ENCODE measurements at places on chromosomes 1 and 21.

- DNase-seq: peak; percentile 91
- peaks cover 4% of the 10 kb centered on the region for H3K4me1 ChIP-seq
- H3K27ac ChIP-seq: no peak overlapping the region
- H3K27me3 ChIP-seq: peaks cover 15% of the 10 kb centered on the region
- no peaks in the 10 kb centered on the region for H3K36me3 ChIP-seq
- no peak overlapping the region for H3K4me3 ChIP-seq
Measured at GRCh38 chr1:84753516-84754385, 63.5 kb upstream of the SSX2IP start.

- no peak overlapping the region for H3K4me3 ChIP-seq
- DNase-seq: no peak
- H3K4me1 ChIP-seq: no peaks in the 10 kb centered on the region
- no peaks in the 10 kb centered on the region for H3K27me3 ChIP-seq
Measured at GRCh38 chr1:71657891-71658679, 577.2 kb upstream of the ZRANB2 start.

DNA sequence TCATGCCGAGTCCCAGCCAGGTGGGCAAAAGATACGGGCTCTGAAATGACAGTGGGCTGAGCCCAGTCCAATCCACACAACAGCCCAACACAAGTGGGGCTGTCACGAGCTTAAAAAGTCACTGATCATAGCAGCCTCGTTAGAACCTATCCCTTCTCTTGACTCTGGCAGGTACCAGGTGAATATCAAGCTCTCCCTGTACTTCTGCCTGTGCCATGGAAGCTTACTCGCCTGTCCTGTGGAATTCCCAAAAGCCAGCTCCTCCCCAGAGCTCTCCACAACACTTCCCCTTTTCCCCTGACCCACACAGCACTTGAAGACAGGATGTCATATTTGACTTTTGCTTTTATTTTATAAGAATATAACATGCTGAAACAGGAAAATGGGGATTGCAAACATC, 5.9 kb downstream of the RGS16 start:
- H3K27me3 ChIP-seq: no peaks in the 10 kb centered on the region
- no peak for DNase-seq
- H3K27ac ChIP-seq: no peak overlapping the region
- no peak overlapping the region for H3K4me3 ChIP-seq

GRCh38 chr1:110477967-110478640, 27.2 kb downstream of the PROK1 start:
- no peak overlapping the region for H3K27ac ChIP-seq
- H3K4me1 ChIP-seq: peaks cover 14% of the 10 kb centered on the region
- H3K4me3 ChIP-seq: no peak overlapping the region
- no peaks in the 10 kb centered on the region for H3K36me3 ChIP-seq

DNA sequence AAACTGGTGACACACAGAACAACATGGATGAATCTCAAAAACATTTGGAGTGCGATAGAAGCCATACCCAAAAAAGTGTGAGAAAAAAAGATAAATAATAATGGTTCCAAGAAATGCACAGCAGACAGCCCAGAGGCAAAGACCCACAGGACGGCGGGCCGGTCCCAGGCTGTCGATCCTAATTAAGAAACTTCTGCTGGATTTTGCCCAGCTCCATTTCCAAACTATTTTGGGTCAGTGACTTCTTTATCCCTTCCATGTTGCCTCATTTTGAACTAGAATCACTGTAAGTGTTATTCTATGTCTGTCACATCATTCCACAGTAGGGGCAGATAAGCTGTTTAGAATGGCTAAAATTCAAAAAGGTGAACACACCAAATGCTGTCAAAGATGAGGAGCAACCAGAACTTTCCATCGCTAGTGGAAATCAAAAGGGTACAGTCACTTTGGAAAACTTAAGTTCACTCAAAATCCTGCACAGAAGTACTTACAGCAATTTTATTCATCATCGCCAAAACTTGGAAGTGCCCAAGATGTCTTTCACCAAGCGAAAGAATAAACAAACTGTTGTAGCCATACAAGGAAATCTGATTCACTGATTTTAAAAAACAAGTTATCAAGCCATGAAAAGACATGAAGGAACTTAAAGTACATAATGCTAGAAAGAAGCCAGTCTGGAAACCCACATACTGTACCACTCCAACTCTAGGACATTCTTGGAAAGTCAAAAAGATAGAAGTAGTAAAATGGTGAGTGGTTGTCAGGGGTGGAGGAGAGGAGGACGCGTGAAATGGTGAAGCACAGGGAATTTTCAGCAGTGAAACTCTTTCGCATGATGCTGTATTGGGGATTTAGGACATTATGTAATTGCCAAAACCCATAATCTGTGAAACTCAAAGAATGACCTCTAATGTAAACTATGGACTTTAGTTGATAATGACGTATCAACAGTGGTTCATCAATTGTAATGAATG, 7.5 kb downstream of the NBPF1 start:
- DNase-seq: peak; percentile 36
- no peaks in the 10 kb centered on the region for H3K4me1 ChIP-seq
- H3K27me3 ChIP-seq: no peaks in the 10 kb centered on the region
- H3K27ac ChIP-seq: no peak overlapping the region
- peaks cover 31% of the 10 kb centered on the region for H3K36me3 ChIP-seq

DNA sequence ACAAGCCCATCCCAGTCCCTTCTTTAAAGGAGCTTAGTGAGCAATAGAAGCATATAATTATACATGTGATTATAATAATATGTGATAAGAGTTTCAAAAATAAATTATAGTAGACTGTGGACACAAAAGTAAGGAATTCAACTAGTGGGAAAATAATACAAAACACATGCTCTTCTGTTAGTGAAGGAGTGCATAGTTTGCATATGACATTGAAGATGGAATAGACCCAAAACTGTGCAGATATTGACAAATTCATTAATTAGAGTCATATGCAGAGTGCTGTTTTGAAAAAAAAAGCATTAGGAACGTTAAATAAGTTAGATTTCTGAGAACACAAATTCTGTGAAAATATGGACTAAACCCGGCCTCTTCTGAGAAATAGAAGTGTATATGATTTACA, 278.8 kb downstream of the ASTN1 start:
- H3K4me3 ChIP-seq: no peak overlapping the region
- H3K27ac ChIP-seq: no peak overlapping the region
- H3K27me3 ChIP-seq: no peaks in the 10 kb centered on the region
- no peaks in the 10 kb centered on the region for H3K36me3 ChIP-seq

GRCh38 chr1:83067954-83068353, 931.0 kb downstream of the TTLL7 start:
- DNase-seq: no peak
- no peaks in the 10 kb centered on the region for H3K36me3 ChIP-seq
- H3K27me3 ChIP-seq: no peaks in the 10 kb centered on the region
- no peak overlapping the region for H3K4me3 ChIP-seq

DNA sequence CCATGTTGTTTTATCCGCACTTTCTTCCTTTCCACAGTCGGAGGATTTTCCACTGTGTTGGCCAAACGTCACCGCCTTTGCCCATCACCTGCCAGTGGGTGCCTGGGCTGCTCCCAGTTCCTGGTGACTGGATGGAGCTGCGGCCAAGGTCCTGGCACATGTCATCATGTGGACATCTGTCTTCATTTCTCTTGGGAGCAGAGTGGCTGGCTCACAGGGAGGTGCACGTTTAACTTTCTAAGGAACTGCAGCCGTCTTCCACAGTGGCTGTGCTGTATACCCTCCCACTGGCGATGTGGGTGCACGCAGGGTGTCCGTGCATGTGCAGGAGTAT, 19.5 kb upstream of the RNF223 start:
- H3K27ac ChIP-seq: no peak overlapping the region
- no peaks in the 10 kb centered on the region for H3K27me3 ChIP-seq
- no peaks in the 10 kb centered on the region for H3K36me3 ChIP-seq

DNA sequence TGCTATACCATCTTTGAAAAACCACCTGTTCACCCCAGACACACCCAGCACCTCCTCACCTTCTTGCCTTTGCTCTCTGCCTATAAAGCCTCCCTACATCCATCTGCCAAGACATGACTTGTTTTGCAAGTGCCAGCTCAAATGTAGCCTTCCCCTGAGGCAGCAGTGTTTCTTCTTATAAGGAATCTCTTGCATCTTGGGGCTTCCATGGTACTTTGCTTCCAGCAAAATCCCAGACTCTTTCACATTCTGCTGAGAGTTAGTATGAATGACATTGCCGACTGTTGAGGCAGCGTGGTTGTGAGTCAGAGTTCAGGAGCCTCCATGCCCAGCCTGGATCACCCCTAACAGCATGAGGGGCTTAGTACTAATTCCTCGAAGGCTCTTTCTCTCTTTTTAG, 217.4 kb upstream of the RUNX1 start:
- H3K27me3 ChIP-seq: no peaks in the 10 kb centered on the region
- no peak overlapping the region for H3K27ac ChIP-seq
- no peaks in the 10 kb centered on the region for H3K4me1 ChIP-seq
- H3K36me3 ChIP-seq: no peaks in the 10 kb centered on the region
- H3K4me3 ChIP-seq: no peak overlapping the region

DNA sequence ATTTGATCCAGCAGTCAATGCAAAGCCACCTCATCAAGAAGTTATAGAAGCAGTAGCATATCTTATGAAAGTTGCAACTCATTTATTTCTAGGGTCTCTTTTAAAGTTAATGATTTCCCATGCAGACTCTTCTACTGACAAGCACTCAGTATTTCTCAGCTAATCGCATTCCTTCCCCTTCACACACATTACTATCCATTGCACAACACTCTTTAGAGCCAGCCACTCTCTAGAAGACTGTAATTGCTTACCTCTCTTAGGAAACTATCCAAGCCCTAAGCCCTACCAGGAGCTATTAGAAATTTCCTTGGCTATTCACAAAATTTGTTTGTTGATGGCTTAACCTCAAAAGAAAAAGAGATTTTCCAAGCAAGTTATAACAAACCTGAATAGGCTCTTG, 106.0 kb downstream of the ADAMTS1 start:
- DNase-seq: no peak
- no peaks in the 10 kb centered on the region for H3K27me3 ChIP-seq
- no peaks in the 10 kb centered on the region for H3K36me3 ChIP-seq
- H3K4me3 ChIP-seq: no peak overlapping the region
- no peaks in the 10 kb centered on the region for H3K4me1 ChIP-seq

DNA sequence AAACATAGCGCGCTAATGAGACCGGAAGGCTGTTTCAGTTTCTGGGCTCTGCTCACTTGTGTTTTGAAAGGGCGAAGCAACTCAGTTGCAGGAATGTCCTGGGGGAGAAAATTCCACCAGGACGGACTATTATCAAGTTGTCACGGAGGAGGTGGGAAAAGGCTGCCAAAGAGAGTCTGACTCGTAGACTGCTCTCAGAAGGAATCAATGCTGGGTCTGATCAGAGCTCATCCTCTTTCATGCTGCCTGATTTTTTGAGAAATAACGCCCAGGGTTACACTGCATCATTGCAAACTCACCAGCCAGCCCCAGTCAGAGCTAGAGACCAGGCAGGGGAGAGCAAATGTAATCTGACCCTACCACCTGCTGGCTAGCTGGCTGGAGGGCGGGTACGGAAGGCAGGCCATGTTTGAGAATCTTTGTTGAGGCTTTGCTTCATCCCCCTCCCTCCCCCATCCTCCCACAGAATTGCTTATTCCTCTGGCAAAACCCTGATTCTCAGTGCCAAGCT, 36.4 kb upstream of the BCL9 start:
- H3K27me3 ChIP-seq: no peaks in the 10 kb centered on the region
- peak; percentile 95 for DNase-seq
- H3K4me1 ChIP-seq: peaks cover 5% of the 10 kb centered on the region

DNA sequence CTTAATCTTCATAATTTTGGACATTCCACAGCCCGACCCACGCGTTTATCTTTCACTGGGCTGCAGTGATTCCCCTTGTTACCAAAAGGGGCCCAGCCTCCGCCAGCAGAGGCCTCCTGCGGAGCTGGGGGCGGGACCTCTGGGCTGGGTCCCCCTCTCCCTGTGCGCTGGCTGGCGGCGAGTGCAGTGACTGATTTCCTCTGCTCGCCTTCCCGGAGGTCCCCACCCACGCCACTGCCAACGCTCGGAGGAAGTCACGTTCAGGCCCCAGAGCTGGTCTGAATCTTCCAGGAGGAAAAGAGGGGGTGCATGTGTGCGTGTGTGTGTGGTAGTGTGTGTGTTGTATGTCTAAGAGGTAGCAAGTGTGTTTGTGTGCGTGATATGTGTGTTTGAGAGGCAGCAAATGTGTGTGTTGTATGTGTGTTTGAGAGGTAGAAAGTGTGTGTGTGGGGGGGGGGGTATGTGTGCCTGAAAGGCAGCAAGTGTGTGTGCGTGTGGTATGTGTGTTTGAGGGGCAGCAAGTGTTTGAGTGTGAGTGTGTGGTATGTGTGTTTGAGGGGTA, 35.0 kb upstream of the JAK1 start:
- H3K4me3 ChIP-seq: no peak overlapping the region
- no peak overlapping the region for H3K27ac ChIP-seq
- peak; percentile 81 for DNase-seq
- H3K36me3 ChIP-seq: no peaks in the 10 kb centered on the region
- peaks cover 53% of the 10 kb centered on the region for H3K27me3 ChIP-seq

- no peaks in the 10 kb centered on the region for H3K4me1 ChIP-seq
- H3K36me3 ChIP-seq: no peaks in the 10 kb centered on the region
- no peak for DNase-seq
- H3K27ac ChIP-seq: no peak overlapping the region
- H3K4me3 ChIP-seq: no peak overlapping the region
- H3K27me3 ChIP-seq: no peaks in the 10 kb centered on the region
Measured at GRCh38 chr1:199098468-199098867, 459.6 kb downstream of the PTPRC start.

GRCh38 chr21:15667819-15668218, 62.0 kb upstream of the USP25 start:
- no peak overlapping the region for H3K27ac ChIP-seq
- no peaks in the 10 kb centered on the region for H3K36me3 ChIP-seq
- DNase-seq: no peak
- no peaks in the 10 kb centered on the region for H3K4me1 ChIP-seq
- H3K4me3 ChIP-seq: no peak overlapping the region

- peak within 1 kb of the TSS; percentile 90 for H3K4me3 ChIP-seq
- H3K27me3 ChIP-seq: peaks cover 27% of the 10 kb centered on the region
- H3K4me1 ChIP-seq: no peaks in the 10 kb centered on the region
- peaks cover 22% of the 10 kb centered on the region for H3K36me3 ChIP-seq
- DNase-seq: peak; percentile 93
Measured at GRCh38 chr1:201468844-201469644, at the start of gene PHLDA3. TSS of gene PHLDA3 (minus strand) at chr1:201469188. CDS start at chr1:201468786, 402 bp downstream.

DNA sequence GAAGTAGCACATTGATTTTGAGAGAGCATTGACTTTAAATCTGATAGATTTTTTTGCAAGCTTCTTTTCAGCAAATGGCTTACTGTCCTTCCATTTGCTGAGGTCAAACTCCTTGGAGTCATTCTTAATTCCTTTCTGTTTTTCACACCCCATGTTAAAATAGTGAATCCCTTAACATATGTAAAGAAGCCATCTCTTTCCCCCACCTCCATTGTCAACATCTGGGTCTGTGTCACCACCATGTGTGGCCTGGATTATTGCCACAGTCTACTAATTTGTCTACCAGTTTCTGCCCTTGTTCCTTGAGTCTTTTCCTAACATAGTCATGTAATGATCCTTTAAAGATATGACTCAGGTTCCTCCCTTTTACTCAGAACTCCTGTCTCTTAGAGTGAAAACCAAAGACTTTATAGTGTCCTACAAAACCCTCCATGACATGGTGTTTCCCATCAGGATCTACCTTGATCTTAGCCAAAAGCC, 104.7 kb downstream of the ST6GALNAC3 start:
- H3K27ac ChIP-seq: no peak overlapping the region
- no peaks in the 10 kb centered on the region for H3K4me1 ChIP-seq
- DNase-seq: no peak
- H3K4me3 ChIP-seq: no peak overlapping the region
- H3K27me3 ChIP-seq: no peaks in the 10 kb centered on the region
- H3K36me3 ChIP-seq: no peaks in the 10 kb centered on the region

- no peaks in the 10 kb centered on the region for H3K27me3 ChIP-seq
- H3K4me1 ChIP-seq: no peaks in the 10 kb centered on the region
- no peak overlapping the region for H3K4me3 ChIP-seq
- no peaks in the 10 kb centered on the region for H3K36me3 ChIP-seq
- DNase-seq: no peak
- H3K27ac ChIP-seq: no peak overlapping the region
Measured at GRCh38 chr1:221576268-221576667, 165.6 kb downstream of the DUSP10 start.

All from endodermal cell (in vitro differentiated cells).